ENCODE measurements at places on chromosomes 5 and 9.

DNA sequence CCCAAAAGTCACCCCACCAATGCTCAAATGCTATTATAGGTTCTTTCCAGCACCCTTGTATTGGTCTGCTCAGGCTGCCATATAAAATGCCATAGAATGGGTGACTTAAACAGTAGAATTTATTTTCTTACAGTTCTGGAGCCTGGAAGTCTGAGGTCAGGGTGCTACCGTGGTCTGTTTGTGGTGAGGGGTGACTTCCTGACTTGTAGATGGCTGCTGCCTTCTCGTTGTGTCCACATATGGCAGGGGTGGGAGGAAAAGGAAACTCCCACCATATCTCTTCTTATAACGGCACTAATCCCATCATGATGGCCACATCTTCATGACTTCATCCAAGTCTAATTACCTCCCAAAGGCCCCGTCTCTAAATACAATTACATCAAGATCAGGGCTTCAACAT is 257.8 kb upstream of the TARS1 start:
- no peaks in the 10 kb centered on the region for H3K27me3 ChIP-seq
- no peaks in the 10 kb centered on the region for H3K4me1 ChIP-seq
- H3K27ac ChIP-seq, result no peak overlapping the region
- H3K4me3 ChIP-seq, result no peak overlapping the region
- no peak for DNase-seq

GRCh38 chr9:93049491-93049890 is 9.0 kb upstream of the SUSD3 start:
- no peaks in the 10 kb centered on the region for H3K36me3 ChIP-seq
- no peak for DNase-seq
- no peaks in the 10 kb centered on the region for H3K4me1 ChIP-seq
- H3K4me3 ChIP-seq, result no peak overlapping the region
- no peak overlapping the region for H3K27ac ChIP-seq
- no peaks in the 10 kb centered on the region for H3K27me3 ChIP-seq

DNA sequence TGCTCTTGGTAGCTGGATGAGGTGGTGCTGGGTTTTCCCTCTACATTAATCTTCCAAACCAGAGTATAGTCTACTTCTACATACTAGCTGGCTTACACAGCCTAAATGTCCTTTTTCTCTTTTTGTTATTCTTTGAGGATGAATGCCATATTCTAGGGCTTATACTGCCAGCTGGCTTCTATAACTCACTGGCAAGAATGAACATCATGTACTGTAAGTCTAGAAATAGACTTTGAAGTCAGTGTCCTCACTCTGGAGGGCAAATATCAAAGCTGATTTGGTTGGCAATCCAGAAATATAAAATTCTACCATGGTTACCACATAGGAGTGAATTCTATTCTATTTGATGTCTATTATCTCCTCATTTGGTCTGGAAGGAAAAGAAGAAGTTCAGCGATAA is 251.7 kb upstream of the TYRP1 start:
- H3K4me3 ChIP-seq, result no peak overlapping the region
- no peaks in the 10 kb centered on the region for H3K36me3 ChIP-seq
- H3K27me3 ChIP-seq, result no peaks in the 10 kb centered on the region
- no peak overlapping the region for H3K27ac ChIP-seq

DNA sequence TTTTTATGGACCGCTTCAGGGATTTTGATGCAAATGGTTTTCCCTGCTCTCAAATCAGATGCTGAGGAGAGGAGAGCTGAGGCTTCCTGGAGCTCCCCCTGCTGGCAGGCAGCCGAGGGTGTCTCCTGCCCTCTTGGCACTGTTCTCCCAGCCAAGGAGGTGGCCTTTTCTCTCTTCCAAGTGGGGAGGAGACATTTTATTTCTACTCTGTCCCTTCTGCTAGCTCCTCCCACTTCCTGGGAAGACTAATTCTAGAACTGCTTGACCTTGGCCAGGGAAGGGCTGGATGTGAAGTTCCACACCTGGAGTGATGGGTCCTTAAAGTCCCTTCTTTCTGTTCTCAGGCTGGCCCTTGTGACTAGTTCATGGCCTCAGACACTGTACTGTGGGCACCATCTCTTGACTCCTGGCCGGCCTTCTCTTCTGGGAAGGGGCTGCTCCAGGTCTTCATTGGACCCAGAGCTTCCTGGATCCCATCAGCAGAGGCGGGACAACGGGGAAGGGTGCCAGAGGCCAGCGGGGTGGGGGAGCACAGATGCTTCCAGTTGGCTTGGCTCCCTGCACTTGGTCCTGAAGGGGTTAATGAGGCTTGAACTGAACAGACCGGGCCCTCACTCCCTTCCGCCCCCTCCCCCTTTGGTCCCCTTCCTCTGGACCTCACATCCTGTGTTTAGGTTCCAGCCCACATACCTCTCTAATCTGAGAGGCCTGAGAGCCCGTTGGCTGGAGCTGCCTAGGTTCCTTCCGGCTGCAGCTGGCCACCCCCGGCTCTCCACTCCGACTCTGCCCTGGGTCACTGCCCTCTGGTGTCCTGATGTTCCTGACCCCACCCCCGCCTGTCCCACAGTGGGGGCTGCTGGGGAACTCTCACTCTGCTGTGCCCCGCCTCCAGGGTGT is 32.1 kb downstream of the PTPA start:
- peaks cover 37% of the 10 kb centered on the region for H3K36me3 ChIP-seq
- no peak overlapping the region for H3K27ac ChIP-seq
- peak; percentile 61 for DNase-seq
- H3K4me1 ChIP-seq, result peaks cover 11% of the 10 kb centered on the region
- H3K4me3 ChIP-seq, result no peak overlapping the region
- H3K27me3 ChIP-seq, result no peaks in the 10 kb centered on the region

DNA sequence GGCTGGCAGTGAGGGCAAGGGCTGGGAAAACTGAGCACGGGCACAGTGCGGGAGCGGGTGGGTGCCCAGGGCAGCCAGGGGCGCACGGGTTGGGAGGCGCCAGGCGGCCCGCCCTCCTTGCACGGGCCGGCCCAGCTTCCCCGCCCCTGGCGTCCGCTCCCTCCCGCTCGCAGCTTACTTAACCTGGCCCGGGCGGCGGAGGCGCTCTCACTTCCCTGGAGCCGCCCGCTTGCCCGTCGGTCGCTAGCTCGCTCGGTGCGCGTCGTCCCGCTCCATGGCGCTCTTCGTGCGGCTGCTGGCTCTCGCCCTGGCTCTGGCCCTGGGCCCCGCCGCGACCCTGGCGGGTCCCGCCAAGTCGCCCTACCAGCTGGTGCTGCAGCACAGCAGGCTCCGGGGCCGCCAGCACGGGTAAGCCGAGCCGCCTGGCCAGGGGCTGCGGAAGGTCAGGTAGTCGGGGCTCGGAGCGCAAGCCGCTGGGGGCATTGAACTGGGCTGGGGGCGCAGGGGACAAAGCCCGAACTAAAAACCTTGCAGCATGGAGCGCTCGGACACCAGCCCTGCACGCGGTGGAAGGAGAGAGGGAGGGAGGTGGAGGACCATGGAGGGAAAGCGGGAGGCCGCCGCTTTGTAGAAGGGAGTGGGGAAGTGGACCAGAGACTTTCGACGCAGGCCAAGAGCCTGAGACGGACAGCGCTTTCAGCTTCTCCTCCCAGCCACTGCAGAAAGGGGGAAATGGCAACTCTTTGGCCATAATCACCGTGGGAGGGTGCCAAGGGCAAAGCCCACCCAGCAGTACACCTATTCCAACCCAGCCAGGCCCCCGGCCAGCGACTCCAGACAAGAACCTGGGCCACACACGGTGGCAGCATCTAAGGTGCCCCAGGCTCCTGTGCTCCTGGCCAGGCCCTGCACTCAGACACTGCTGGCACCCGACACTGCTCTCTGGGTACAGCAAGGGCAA is at the start of gene TGFBI:
Gene TGFBI, plus strand, starts transcription at position 207 of the 961 bp plus-strand sequence. Its CDS starts 68 bp downstream, at position 275.
- DNase-seq, result no peak
- H3K27ac ChIP-seq, result no peak within 1 kb of the TSS
- H3K4me3 ChIP-seq, result no peak within 1 kb of the TSS
- H3K27me3 ChIP-seq, result peaks cover 31% of the 10 kb centered on the region
- H3K4me1 ChIP-seq, result no peaks in the 10 kb centered on the region

GRCh38 chr9:109349421-109349846 is 28.6 kb upstream of the EPB41L4B start:
- peaks cover 3% of the 10 kb centered on the region for H3K27me3 ChIP-seq
- no peak overlapping the region for H3K4me3 ChIP-seq
- no peak for DNase-seq
- no peaks in the 10 kb centered on the region for H3K4me1 ChIP-seq

DNA sequence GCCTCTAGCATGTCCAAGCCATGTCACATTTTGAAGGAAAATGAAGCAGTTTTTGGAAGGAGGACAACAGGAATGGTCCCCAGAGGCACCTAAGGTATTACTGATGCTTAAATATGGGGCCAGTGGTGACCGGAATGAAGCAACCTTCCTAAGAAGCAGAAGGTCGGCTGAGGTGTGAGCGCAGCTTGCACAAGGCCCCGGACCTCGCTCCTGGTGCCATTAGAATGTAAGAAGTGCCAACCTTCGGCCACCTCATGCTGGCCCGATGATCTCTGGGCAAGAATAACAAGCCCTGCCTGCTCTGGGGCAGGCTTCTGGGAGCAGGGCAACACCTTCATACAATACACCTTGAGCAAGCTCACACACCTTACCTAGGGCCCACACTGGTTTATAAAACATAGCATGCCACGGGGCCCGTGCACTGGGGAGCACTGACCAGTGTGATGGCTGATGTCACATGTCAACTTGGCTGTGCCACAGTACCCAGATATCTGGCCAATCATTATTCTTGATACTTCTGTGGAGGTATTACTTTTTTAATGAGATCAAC is 21.9 kb downstream of the SEMA4D start:
- H3K4me3 ChIP-seq, result peak overlapping the region; percentile 52
- H3K4me1 ChIP-seq, result peaks cover 92% of the 10 kb centered on the region

- H3K4me3 ChIP-seq, result no peak overlapping the region
- H3K27ac ChIP-seq, result no peak overlapping the region
- H3K27me3 ChIP-seq, result peaks cover 2% of the 10 kb centered on the region
These were observed 4.5 kb upstream of the SEMA6A start for GRCh38 chr5:116579144-116579543.

- no peak overlapping the region for H3K4me3 ChIP-seq
- peaks cover 3% of the 10 kb centered on the region for H3K27me3 ChIP-seq
- H3K27ac ChIP-seq, result no peak overlapping the region
- no peak for DNase-seq
- H3K4me1 ChIP-seq, result no peaks in the 10 kb centered on the region
These were observed 94.6 kb upstream of the SLC30A5 start for GRCh38 chr5:68999181-68999580.

DNA sequence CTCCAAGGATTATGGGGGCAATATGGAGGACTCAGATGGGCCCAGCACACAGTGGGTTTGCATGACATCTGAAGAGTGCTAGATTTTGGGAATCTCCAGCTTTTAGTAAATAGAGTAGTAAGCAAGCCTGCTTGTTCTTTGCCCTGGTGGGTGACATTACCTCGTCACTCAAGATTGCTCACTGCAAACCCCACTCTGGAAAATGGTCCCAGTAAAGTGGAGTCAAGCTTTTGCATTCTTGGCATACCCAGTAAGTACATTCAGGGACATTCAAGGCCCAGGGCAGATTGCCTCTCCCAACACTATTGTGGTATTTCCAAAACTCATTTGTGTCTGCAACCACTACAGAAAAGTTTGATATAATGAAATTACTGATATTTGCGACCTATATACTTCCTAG is 118.5 kb downstream of the INVS start:
- no peaks in the 10 kb centered on the region for H3K36me3 ChIP-seq
- no peak overlapping the region for H3K27ac ChIP-seq
- no peaks in the 10 kb centered on the region for H3K27me3 ChIP-seq
- no peak overlapping the region for H3K4me3 ChIP-seq
- no peaks in the 10 kb centered on the region for H3K4me1 ChIP-seq
- no peak for DNase-seq

- no peaks in the 10 kb centered on the region for H3K27me3 ChIP-seq
- no peak for DNase-seq
- no peak overlapping the region for H3K4me3 ChIP-seq
- no peaks in the 10 kb centered on the region for H3K4me1 ChIP-seq
- no peaks in the 10 kb centered on the region for H3K36me3 ChIP-seq
These were observed 123.7 kb downstream of the TLE1 start for GRCh38 chr9:81565609-81566008.

DNA sequence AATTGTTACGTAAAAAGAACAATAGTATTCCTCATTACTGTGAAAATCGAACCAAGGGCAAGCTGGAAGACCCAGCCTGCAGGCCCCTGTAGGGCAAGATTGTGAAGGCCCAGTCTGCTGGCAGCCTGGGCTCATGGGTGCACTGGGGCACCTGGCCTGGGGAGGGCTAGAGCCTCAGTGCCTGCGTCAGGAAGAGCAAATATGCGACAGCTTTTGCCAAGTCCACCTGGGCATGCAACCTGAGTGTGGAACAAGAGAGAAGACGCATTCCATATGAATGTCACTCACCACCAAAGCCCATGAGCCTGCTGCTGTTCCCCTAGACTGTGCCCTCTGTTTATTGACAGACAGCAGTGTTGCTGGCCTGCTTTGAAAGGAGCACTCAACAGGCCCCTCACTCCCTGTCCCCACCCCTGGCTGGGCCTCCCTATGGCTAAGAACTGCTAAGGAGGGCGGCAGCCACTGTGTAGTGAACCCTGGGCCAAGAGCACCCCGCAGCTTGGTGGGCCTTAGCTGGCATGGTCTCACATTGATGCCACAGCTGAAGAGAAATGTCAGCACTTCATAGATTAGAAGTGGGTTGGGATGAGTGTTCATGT is 28.2 kb downstream of the PSD2 start:
- no peak for DNase-seq
- no peaks in the 10 kb centered on the region for H3K27me3 ChIP-seq
- H3K4me1 ChIP-seq, result no peaks in the 10 kb centered on the region
- no peak overlapping the region for H3K4me3 ChIP-seq

DNA sequence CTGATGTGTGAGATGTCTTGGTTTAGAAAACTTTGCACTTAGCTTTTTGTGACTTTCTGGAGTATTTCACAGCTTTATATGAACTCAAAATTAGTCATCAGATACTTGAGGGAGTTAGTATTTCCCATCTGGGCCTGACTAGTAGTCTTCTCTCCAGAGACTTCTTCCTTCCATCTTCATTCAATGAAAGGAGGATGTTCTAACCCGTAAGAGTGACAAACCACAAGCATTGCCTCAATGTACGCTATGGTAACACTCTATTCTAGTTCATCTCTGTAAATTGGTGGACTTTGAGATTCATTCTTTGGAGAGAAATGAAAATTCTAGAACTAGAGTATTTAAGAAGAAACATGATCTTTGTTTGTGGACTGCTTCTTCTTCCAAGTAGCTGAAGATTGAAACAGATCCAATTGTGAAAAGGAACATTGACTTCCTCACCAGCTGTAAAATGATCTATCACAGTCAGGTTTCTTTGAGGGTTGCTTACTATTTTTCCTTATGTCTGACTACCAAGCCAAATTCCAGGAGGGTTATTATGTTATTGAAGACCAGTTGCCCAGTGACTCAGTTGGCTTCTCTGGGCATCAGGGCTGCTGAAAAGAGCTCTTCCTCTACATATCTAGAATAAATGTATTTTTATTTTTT is 157.6 kb downstream of the SLC12A2 start:
- H3K4me3 ChIP-seq, result no peak overlapping the region
- no peaks in the 10 kb centered on the region for H3K27me3 ChIP-seq
- no peaks in the 10 kb centered on the region for H3K36me3 ChIP-seq
